ENCODE measurements at places on chromosomes 1 and 21. TPM values are rescaled to one million over a fixed set of nuclear protein-coding genes. Genes with fewer than 3 reads are reported as not detected.

Gene FAM72D
- 22.7 TPM for total RNA-seq

Gene LORICRIN
- total RNA-seq: not detected

Gene AMY1C
- not detected for total RNA-seq

Gene LCE1F
- not detected for total RNA-seq

Gene CALML6
- total RNA-seq: not detected

Gene IVL
- total RNA-seq: not detected

Gene TRIM67
- total RNA-seq: not detected

DNA sequence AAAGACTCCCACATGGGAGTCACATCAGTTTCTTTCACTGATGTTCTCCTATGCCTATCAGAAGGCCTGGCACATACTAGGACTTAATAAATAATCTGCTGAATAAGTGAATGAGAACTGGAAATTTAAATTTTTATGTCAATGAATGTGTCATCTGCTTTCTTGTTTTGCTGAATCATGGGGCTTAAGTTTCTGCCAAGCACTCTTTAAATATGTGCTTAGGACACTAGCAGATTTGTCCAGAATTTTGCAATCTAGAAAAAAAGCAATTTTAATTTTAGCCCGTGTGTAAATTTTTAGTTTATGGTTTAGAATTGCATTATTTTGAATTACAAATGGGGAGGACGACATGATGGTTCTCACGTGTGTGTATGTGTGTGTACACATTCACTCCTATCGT is 803.1 kb downstream of the USP25 start:
- DNase-seq: no peak
- H3K4me3 ChIP-seq: no peak overlapping the region
- no peak overlapping the region for H3K27ac ChIP-seq
- H3K4me1 ChIP-seq: no peaks in the 10 kb centered on the region
- no peaks in the 10 kb centered on the region for H3K27me3 ChIP-seq
- no peaks in the 10 kb centered on the region for H3K36me3 ChIP-seq

DNA sequence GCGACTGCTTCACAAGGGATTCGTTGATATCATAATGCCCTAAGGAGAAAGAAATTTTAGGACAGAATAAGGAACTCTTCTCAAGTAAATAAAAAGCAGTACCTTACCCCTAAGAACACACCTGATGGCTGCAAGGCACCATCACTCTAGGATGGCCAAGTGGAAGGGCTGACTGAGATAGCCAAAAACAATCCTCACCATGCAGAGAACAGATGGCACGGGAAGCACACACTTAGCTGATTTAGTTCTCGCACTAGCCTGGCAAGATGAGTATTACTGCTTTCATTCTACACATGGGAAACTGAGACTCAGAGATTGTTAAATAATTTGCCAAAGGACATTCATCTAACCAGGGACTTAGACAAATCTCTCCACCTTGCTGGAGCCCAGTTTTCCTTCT is 43.8 kb downstream of the STPG1 start:
- H3K27ac ChIP-seq: no peak overlapping the region
- no peaks in the 10 kb centered on the region for H3K27me3 ChIP-seq
- DNase-seq: no peak
- H3K36me3 ChIP-seq: no peaks in the 10 kb centered on the region
- H3K4me1 ChIP-seq: peaks cover 19% of the 10 kb centered on the region
- no peak overlapping the region for H3K4me3 ChIP-seq

- H3K4me1 ChIP-seq: no peaks in the 10 kb centered on the region
- DNase-seq: no peak
- no peaks in the 10 kb centered on the region for H3K36me3 ChIP-seq
- H3K27ac ChIP-seq: no peak overlapping the region
Measured at GRCh38 chr1:60196026-60196425, 122.5 kb upstream of the C1orf87 start.

- no peak overlapping the region for H3K4me3 ChIP-seq
- no peak for DNase-seq
- H3K27me3 ChIP-seq: peaks cover 42% of the 10 kb centered on the region
- no peaks in the 10 kb centered on the region for H3K36me3 ChIP-seq
- peaks cover 14% of the 10 kb centered on the region for H3K4me1 ChIP-seq
- H3K27ac ChIP-seq: no peak overlapping the region
Measured at GRCh38 chr21:41932576-41933312, 21.1 kb downstream of the C2CD2 start.

GRCh38 chr1:208510192-208510952 is 266.2 kb upstream of the PLXNA2 start:
- no peak overlapping the region for H3K4me3 ChIP-seq
- H3K27ac ChIP-seq: no peak overlapping the region
- H3K4me1 ChIP-seq: no peaks in the 10 kb centered on the region
- no peaks in the 10 kb centered on the region for H3K36me3 ChIP-seq

- no peak for DNase-seq
- peaks cover 80% of the 10 kb centered on the region for H3K27me3 ChIP-seq
- H3K36me3 ChIP-seq: peaks cover 1% of the 10 kb centered on the region
- peaks cover 25% of the 10 kb centered on the region for H3K4me1 ChIP-seq
Measured at GRCh38 chr21:34705011-34705410, 36.2 kb downstream of the CLIC6 start.

DNA sequence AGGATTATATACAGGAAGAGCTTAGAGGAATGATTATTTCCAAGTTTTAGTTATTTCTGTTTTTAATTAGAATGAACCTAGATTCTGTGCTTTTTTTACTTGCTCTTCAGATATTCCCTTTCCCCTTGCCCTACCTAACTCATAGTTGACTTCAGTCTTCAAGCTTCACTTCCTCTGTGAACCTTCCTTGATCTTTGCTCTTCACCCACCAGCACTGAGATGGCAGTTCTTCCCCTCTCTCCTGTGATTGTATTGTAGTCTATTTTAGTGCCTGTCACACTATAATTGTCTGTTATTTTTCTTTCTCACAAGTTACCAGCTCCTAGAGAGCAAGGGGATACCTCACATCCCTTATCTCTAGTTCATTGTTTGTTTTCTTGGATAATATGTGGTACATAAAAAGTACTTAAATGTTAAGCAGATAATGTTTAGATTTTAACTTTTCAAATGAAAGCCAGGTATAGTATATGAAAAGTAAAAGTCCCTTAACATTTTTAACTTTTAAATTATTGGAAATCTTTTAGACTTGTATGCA is 33.2 kb downstream of the KCTD3 start:
- DNase-seq: no peak
- no peaks in the 10 kb centered on the region for H3K27me3 ChIP-seq
- no peaks in the 10 kb centered on the region for H3K36me3 ChIP-seq
- H3K4me1 ChIP-seq: no peaks in the 10 kb centered on the region

- peak overlapping the region; percentile 6 for H3K27ac ChIP-seq
- no peaks in the 10 kb centered on the region for H3K27me3 ChIP-seq
- H3K4me1 ChIP-seq: peaks cover 35% of the 10 kb centered on the region
Measured at GRCh38 chr1:209775678-209776077, 8.7 kb downstream of the C1orf74 start.

GRCh38 chr1:195053478-195053877 is 1554.8 kb downstream of the KCNT2 start:
- H3K36me3 ChIP-seq: no peaks in the 10 kb centered on the region
- H3K27me3 ChIP-seq: no peaks in the 10 kb centered on the region
- H3K4me3 ChIP-seq: no peak overlapping the region
- DNase-seq: no peak
- H3K4me1 ChIP-seq: peaks cover 2% of the 10 kb centered on the region

- no peak overlapping the region for H3K27ac ChIP-seq
- H3K27me3 ChIP-seq: no peaks in the 10 kb centered on the region
- DNase-seq: no peak
Measured at GRCh38 chr1:90926971-90927370, 94.9 kb downstream of the ZNF644 start.

- no peaks in the 10 kb centered on the region for H3K27me3 ChIP-seq
- H3K36me3 ChIP-seq: no peaks in the 10 kb centered on the region
- no peak overlapping the region for H3K4me3 ChIP-seq
- H3K4me1 ChIP-seq: no peaks in the 10 kb centered on the region
- H3K27ac ChIP-seq: no peak overlapping the region
- DNase-seq: no peak
Measured at GRCh38 chr1:221576268-221576667, 165.6 kb downstream of the DUSP10 start.

- H3K4me3 ChIP-seq: no peak overlapping the region
- DNase-seq: no peak
- no peaks in the 10 kb centered on the region for H3K36me3 ChIP-seq
- H3K27ac ChIP-seq: no peak overlapping the region
- H3K27me3 ChIP-seq: peaks cover 5% of the 10 kb centered on the region
- no peaks in the 10 kb centered on the region for H3K4me1 ChIP-seq
Measured at GRCh38 chr1:47635597-47635996, 197.8 kb downstream of the FOXD2 start.
